ENCODE measurements at places on chromosomes 13 and 19.

- DNase-seq: no peak
Measured at GRCh38 chr19:6464070-6464873, at the start of gene CRB3. CRB3 (plus strand) TSS chr19:6464271; CDS start chr19:6464702, 431 bp downstream.

DNA sequence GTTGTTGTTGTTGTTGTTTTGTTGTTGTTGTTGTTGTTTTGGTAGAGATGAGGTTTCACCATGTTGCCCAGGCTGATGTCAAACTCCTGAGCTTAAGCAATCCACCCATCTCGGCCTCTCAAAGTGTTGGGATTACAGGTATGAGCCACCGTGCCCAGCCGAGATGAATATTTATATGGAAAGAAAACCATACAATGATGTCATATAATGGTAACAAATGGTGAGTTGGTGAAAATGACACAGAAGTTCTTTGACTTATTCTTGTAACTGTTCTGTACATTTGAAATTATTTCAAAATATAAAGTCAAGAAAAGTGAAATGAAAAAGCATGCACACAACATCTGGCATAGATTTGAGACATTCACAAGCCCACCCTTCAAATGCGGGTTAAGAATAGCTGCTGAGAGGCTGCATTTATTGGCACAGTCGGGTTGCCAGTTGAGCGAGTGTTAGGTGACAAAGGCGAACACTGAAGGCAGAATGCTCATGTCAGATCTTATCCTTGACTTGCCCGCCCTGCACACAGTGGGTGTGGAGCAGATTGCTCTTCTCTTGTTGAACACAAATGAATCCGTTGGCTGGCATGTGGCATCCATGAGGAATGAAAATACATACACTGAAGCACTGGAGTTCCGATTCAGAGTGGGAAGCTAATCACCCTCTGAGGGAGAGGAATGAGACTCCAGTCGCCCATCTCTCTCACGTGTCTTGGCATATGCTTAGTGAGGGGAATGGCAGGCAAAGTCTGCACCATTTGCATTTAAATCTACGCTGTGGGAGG lies 15.8 kb upstream of the UBE2S start:
- no peak for DNase-seq

GRCh38 chr13:23714672-23715071 lies 144.5 kb downstream of the TNFRSF19 start:
- no peak for DNase-seq

- DNase-seq: no peak
Measured at GRCh38 chr19:18896421-18896841, 473 bp upstream of the CERS1 start.

GRCh38 chr19:2139385-2140137 lies 11.8 kb downstream of the AP3D1 start:
- no peak for DNase-seq

DNA sequence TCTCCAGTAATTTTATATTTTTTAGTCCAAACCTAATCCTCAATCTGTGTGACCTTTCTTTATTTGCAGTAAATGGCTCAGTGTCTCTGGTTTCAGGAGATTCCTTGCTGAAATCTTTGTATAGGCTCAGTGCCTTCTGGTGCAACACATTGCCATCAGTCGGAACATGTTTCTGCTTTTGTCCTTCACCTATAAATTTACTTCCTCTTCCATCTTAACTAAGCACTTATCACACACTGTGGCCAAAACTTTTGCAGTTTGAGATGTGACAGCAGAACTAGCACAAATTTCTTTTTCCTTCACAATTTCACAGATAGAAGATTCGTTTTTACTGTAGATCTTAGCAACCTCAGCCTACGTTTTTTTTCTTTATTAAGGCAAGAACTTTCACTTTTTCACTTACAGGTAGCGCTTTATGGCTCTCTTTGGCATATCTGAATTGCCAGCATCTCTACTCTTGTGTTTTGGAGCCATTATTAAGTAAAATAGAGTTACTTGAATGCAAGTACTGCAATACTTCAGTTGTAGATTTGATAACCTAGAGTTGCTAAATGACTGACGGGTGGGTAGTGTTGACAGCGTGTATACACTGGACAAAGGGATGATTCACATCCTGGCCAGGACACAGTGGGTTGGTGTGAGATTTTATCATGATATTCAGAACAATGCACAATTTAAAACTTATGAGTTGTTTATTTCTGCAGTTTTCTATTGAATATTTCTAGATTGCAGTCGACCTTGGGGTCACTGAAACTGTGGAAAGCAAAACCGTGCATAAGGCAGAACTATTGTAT lies 44.3 kb downstream of the NDFIP2 start:
- no peak for DNase-seq

GRCh38 chr13:49351871-49352270 lies 92.0 kb downstream of the CAB39L start:
- DNase-seq: no peak

DNA sequence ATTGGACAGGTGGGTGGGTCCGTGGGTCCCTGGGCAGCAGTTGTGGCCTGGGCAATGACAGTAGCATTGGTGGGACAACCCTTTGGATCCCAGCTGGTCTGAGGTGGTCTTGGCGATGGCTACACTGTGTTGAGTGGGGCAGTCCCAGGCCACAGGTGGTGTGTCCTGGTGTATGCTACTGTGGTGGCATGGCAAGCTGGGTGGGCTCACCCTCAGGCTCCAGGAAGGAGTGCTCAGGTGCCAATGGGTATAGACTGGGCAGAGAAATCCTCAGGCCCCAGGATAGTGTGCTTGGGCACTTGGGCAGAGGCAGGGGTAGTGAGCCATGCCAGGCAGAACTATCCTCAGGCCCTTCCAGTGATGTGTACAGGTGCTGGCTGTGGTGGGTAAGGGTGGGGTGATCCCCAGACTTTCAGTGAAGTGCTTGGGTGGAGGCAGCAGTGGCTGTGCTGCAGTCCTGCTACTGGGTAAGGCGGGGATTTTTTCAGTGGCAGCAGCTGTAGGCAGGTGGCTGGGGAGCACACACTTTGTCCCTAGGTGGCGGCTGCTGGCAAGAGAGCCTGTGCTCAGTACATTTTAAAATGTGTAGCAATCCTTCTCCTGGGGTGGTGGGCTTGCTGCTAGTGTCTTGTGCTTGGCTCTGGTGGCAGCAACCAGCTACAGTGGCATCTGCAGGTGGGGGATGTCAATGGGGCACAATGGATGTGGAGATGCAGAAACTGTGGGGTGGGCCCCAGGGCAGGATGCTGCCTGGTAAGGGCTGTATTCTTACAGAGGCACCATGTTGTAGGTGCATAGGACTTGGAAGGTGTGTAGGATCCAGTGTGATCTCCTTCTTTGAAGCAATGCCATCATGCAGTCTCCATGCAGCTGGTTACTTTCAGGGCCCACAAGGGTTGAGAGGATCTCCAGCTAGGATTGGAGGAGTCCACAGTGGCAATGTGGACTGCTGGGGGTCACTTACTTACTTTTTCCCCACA lies 64.9 kb downstream of the DNAJC3 start:
- DNase-seq: no peak

DNA sequence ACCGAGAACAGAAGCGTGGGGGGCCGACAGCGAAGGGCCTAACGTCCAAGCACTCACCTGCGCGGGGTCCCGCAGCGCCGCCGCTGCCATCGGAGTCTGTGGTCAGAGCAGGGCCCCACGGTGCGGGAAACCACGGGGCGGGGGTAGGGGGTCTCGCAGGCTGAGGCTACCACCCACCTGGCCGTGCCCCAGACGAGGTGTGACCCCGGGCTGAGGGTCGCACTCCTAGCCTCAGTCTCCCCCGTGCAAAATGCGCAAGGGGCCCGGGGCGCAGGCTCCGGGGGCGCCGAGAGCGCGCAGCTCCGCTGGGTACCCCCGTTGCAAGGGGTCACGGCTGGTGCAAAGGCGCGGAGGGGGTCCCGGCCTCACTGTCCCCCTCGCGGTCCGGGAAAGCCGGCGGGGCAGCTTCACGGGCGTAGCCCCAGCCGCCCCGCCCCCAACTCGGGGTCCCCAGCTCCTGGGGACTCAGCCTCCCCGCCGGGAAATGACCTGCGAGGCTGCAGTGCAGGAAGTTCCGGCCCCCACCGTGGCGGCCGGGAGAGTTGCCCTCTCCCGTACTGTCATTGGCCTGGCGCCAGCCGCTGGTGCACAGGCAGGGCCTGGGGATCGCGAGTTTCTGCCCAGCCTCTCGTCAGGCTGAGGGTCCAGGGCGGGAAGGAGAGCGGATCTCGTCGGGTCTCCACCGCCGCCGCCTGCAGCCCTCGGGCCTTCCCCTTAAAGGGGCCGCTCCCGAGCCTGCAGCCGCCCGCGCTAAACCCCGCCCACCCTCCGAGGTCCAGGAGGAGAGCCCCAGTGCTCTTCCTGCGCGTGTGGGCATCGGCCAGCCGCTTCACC lies at the start of gene ZNF792:
ZNF792 (minus strand) TSS at position 657 of the 834 bp plus-strand sequence; CDS start at position 90, 567 bp downstream.
- DNase-seq: no peak

GRCh38 chr13:33410619-33411018 lies 125.1 kb upstream of the STARD13 start:
- no peak for DNase-seq

- DNase-seq: no peak
Measured at GRCh38 chr13:59086147-59086546, 1077.6 kb downstream of the DIAPH3 start.

DNA sequence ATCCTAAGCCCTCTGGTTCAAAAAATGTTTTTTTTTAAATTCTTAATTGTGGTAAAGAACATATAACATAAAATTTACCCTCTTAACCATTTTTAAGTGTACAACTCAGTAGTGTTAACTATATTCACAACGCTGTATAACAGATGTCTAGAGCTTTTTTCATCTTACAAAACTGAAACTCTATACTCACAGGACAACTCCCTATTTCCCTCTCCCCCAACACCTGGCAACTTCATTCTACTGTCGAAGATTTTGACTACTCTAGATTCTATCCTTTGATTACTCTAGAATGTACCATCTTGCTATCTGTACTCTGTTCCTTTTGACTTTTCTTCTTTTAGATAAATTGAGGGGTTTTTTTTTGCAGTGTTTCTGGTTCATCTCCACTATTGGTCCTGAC lies 200.4 kb downstream of the KLF12 start:
- DNase-seq: no peak

GRCh38 chr19:50357178-50358100 lies 8.0 kb downstream of the NAPSA start:
- DNase-seq: peak; percentile 56

DNA sequence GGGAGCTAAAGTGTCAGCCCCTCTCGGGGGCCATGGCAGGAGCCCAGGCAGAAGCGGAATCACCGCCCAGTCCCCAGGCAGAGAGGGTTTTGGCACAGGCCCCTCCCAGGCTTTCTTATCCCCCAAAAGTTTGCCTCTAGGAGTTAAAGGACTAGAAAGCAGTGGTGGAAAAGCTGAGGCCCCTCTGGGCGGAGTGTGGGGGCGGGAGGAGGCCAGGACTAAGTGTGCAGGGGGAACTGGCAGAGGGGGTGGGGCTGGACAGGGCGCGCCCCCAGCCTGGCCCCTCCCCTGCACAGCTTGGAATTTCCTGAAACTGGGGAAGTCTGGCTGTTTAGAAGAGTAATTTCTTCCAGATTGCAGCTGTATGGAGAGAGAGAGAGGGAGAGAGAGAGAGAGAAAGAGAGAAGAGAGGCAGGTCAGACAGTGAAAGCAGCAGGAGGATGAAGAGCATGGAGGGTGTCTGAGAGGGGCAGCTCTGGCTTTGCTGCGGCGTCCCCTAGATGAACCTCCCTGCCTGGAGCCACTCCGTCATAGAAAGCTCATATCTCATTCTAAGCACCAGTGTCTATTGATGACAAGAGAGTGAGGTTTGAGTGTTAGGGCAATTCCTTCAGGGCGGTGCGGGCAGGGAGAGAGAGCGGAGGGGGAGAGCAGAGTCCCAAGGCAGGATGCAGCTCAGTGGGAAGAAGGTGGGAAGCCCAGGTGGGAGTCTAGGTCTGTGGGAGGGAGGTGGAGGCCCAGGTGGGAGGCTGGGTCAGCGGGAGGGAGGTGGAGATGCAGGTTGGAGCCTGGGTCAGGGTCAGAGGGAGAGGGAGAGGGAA lies at the start of gene CDC42EP5:
CDC42EP5 (minus strand) TSS at position 226 of the 821 bp plus-strand sequence. CDS start 7,749 bp downstream, outside the sequence.
- DNase-seq: peak; percentile 82
